Stimulated activated CD4-positive, alpha-beta T cell treated with anti-CD3 and anti-CD28 coated beads, Interleukin-1b, Interleukin-23, amount 100 ng/mL, for 1 hour (primary cell): ENCODE measurements at places on chromosomes 12 and 14.

DNA sequence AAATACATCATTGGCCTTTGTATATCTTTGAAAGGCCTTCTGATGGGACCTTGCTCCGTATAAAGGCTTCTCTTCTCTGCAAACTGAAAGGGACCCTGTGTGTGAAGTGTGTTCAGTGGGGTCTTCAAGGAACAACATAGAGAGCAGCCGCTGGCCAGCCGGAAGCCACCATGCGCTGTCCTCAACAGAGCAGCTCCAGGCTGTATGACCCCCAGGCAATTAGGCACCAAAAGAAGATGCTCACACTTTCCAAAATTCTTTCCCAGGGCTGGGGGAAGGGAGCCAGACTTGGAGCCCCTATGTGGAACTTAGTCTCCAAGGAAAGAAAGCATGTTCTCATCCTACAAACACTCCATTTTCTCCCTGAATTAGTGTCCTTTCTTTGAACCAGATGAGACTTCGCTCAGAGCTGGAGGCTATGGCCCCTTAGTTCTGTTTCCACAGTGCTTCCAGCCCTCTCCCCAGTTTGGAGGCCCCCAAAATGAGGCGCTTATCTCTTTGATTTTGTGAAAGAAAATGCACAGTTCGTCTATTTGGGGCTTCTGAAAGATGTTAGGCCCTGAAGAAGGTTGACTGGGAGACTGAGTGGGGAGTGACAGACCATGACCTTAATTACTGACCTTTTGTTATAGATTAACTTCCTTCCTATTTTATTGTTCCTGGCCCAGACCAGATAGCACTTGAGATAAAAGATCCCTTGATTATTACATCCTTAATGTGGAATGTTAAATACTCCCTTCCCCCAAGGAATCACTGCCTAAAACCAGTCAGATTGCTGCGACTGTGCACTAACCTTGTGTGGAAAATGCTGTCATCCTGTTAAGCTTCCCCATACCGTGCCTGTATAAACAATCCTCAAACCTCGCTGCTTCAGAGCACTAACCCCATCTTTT lies 128.3 kb upstream of the FGD4 start:
- no peak for DNase-seq

DNA sequence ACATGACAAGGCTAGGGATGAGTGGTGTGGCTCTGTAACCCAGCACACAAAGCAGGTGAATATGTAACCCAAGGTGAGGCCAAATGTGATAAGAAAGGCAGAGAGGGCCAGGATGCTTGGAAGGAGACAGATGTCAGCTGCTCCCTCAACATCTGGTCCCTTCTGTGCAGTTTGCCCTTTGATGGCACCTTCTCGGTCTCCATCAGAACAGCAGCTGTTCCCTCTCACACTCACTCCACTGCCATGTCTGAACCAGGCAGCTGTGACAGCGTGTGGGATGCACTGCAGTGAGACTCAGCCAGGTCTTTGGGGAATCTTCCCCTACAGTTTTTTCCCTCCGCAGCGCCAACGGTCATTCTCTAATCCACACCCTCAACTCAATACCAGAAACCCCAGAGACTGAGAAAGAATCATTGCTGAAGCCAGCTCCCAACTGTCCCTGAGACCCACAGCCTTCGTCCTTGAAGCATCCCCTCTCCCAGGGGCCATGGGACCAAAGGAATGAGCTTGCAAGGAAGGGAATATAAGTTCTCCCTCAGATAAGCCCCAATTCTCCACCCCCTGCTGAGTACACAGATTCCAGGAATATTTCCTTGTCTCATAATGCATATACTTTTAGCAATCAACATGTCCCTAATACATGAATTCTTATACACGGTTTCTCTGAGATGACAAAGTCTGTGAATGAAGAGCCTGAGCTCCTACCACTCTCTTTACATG lies 230.0 kb downstream of the GLT1D1 start:
- DNase-seq, result no peak

DNA sequence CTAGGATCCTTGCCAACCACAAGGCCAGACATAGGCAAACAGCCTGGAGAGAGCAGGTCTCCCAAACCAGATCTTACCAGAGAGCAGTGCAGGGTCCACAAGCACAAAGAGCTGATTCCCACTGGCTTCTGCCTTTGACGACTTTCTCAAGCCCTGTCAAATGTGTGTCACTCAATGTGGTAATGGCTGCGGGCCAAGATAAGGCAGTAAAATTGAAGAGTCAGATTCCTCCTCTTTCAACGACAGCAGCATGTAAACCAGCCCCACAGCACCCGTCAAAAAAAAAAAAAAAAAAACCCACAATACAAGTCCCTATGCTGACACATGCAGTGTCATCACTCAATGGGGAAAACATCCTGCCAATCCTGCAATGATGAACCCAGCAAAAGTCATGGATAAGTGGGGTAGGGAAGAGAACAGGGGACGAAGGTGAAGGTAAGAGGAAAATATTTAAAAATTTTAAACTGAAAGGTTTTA lies at the start of gene STON2:
STON2 (minus strand) TSS at position 123 of the 477 bp plus-strand sequence. CDS start 1,942 bp downstream, outside the sequence.
- DNase-seq, result no peak

DNA sequence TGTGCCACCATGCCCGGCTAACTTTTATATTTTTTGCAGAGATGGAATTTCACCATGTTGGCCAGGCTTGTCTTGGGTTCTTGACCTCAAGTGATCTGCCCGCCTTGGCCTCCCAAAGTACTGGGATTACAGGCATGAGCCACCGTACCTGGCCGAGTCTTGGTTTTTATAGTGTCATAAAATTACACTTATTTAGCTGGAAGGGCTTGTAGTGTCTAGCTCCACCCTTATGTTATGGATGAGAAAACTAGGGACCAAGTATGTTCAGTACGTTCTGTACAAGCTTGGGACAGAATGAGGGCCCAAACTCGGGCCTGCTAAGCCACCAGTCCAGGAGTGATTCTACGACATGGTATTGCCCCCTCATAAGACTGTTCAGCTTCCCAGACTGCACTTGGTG lies 35.1 kb downstream of the SYNE2 start:
- DNase-seq, result no peak

DNA sequence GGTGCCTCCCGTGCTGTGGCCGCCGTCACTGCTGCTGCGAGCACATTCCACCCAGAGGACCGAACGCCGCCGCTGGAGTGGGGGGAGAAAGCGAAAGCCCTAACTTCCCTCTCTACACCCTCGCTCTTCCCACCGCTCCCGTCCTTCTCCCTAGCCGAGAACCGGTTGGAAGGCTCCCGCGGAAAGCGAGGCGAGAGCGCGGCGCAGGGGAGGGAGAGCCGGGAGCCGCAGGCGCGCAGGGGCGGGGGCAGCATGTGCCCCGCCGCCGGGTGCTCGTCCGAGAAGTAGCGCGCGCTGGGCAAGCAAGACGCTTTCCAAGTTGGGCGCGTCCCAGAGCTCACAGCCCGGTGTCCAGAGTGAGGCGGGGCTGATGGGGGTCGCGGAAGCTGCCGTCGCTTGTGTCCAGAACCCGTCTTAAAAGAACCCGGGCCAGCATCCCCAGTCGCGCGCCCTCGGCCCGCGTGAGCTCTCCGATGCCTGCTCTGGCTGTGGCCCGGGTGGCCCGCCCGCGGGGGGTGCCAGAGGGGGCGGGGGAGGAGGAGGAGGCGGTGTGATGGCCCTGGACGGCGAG lies at the start of gene TRHDE:
TRHDE (plus strand) TSS at position 280 of the 571 bp plus-strand sequence; CDS start at position 554, 274 bp downstream.
- DNase-seq, result no peak

DNA sequence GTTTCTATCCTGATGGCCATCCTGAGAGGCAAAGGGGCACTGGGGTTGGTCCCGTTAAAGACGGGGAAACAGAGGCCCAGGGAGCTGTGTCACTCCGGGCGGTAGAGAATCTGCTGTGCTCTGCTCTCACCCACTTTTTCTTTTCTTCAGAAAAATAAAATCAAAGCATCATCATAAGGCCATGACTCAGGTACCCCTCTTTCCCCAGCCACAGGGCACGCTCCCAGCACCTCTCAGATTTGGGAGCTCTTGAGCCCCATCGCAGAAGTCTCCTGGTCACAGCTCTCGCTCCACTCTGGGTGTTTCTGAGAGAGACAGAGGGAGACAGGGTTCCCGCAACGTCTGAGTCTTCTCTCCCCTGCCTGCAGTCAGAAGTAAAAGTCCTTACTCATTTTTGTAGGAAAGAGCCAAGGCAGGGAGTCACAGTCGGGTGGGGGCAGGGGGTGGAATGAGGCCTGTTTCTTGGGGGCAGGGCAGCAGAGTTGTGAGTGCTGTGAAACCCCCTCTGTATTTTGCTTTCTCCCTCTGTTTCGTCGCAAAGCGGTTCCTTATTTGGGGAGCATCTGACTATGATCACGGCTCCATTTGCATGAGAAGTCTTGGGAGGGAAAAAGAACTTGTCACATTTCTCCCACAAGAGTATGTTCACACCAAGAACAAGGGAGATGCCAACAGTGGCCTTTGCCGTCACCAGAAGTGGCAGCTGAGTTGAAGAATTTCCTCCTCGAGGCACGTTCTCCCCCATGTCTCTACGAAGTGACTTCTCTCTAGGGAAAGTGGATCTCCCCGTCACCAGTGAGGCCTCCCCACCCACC lies 139.0 kb downstream of the BCL11B start:
- DNase-seq, result no peak

DNA sequence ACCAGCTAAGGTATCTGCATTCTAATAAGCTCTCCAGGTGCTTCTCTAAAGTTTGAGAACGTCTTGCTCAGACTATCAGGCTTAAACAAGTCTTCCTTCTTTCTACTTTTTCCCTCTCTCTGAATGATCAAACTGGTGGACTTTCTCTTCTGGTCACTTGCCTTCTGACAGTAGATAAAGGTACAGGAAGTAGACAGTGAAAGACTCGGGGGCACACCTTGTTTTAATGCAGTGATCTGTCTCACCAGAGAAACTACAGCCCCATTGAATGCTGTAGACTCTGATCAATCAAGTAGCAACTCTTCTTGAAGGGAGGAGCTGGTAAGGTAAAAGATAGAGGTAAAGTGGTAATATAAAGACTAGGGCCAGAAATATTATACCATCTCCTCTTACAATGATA lies 48.1 kb upstream of the ATXN7L3B start:
- no peak for DNase-seq

GRCh38 chr14:76472199-76472723 lies 96.3 kb downstream of the ESRRB start:
- no peak for DNase-seq

- DNase-seq, result no peak
Observed at GRCh38 chr12:68405343-68405781, 73.2 kb upstream of the MDM1 start.

DNA sequence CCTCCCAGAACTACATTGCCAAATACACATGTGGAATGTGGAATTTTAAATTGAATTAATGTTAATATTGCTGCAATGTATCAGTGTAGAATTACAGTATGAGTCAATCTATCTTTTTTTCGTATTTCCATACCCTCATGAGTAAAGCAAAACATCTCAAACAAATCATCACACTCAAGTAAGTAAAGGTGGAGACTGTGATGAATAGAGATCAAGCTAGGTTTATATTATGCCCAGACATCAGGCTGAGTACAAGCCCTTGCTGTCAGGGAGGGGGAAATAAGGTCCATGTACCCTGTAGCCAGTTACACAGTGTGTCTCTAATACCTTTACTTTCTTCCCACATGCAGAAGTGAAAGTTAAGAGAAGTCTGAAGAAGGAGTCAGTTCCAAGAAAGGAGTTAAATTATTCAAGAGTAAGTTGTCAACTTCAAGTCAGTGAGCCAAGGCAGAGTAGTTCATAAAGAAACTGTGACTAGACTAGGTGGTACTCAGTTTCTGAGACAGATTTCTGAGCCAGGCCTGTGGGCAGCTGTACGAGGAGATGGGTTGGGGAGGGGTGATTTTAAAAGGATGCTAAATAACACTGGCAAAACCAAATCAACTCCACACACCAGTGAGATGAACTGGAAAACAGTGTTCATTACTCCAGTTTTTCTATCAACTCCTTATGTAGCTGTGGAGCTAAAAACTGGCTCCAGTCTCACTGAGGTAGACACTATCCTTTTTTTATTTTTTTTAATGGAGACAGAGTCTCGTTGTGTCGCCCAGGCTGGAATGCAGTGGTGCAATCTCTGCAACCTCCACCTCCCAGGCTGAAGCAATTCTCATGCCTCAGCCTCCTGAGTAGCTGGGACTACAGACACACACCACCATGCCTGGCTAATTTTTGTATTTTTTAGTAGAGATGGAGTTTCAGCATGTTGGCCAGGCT lies 23.8 kb upstream of the STK38L start:
- DNase-seq, result no peak

DNA sequence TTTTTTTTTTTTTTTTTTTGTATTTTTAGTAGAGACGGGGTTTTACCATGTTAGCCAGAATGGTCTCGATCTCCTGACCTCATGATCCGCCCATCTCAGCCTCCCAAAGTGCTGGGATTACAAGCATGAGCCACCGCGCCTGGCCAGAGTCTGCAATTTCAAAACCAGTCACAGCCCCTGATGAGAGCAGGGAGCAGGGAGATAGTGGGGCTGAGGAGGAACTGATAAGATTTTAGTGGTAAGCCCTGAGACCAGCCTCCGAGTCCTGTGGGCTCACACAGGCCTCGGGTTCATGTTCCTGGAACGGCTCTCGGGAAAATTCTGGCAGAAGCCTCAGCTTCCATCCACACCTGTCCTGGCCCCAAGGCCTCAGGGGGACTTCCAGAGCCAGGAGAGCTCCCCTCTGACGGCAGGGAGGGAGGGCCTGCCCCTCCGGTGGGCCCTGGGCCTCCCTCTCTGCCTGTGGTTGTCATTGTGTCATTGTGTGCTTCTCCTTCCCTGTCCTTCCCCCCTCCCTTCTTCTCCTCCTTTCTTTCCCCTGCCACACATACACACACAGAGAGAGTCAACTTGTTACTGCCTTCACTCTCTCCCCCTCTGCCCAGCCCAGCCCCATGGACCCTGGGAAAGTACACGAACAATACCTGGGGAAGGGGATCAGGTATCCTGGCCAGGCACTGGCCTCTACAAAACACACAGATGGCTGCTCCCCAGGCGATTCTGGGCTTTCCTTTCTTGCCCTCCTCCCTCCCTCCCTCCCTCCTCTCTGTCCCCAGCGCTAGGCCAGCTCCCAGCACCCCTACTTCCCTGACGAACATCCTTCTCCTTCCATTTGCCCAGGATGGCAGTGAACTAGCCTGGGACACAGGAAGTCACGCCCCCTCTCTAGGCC lies 294.1 kb downstream of the DPF3 start:
- DNase-seq, result no peak

- no peak for DNase-seq
Observed at GRCh38 chr14:67882986-67883555, 63.5 kb downstream of the RAD51B start.

GRCh38 chr14:83461521-83461920 lies 1927.9 kb upstream of the SEL1L start:
- no peak for DNase-seq

GRCh38 chr12:64531665-64532334 lies 78.5 kb upstream of the RASSF3 start:
- DNase-seq, result no peak

GRCh38 chr12:86122846-86123468 lies 133.2 kb downstream of the MGAT4C start:
- DNase-seq, result no peak
